Activated CD4-positive, alpha-beta T cell treated with anti-CD3 and anti-CD28 coated beads for 4 hours (primary cell): ENCODE measurements at places on chromosomes 6 and 20.
A peak's percentile ranks its signal among the peaks of the same experiment; 100 is the strongest.

- no peak for DNase-seq
Measured at GRCh38 chr6:163945808-163946207, 531.3 kb downstream of the QKI start.

- DNase-seq, result no peak
Measured at GRCh38 chr6:47603995-47604394, 94.4 kb upstream of the ADGRF4 start.

GRCh38 chr6:132937466-132937906 lies 123.1 kb downstream of the RPS12 start:
- no peak for DNase-seq

DNA sequence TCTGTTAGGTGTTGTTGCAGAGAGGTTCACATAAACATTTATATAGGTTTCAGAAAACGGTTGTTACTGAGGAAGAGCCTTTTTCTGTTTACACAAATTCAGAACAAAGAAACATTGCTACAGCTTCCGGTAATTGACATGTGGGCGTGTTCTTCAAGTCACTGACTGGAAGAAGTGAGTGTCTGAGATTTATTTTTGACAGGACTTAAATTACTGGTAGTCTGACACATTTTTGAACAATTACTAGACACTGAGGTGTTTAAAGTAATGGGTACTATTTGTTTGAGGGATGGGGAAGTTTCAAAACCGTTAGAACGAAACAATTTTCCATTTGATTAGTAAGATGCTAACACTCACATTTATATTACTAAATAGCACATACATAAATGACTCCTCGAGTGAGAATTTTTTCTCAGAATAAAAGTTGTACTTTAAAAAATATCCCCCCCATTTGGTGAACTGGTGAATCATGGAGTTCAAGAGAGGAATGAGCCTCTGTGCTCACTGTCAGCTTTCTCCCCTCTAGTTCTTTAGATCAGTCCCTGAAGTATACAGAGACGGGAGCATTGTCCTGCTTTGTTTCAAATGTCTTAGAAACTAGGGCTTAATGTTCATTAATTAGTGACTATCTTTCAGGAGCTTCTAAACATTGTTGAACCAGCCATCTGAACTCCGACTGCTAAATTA lies 98.7 kb downstream of the TSHZ2 start:
- DNase-seq, result peak; percentile 54

- DNase-seq, result no peak
Measured at GRCh38 chr6:163576114-163576513, 161.6 kb downstream of the QKI start.

GRCh38 chr20:38230253-38230551 lies 30.3 kb downstream of the KIAA1755 start:
- DNase-seq, result no peak

DNA sequence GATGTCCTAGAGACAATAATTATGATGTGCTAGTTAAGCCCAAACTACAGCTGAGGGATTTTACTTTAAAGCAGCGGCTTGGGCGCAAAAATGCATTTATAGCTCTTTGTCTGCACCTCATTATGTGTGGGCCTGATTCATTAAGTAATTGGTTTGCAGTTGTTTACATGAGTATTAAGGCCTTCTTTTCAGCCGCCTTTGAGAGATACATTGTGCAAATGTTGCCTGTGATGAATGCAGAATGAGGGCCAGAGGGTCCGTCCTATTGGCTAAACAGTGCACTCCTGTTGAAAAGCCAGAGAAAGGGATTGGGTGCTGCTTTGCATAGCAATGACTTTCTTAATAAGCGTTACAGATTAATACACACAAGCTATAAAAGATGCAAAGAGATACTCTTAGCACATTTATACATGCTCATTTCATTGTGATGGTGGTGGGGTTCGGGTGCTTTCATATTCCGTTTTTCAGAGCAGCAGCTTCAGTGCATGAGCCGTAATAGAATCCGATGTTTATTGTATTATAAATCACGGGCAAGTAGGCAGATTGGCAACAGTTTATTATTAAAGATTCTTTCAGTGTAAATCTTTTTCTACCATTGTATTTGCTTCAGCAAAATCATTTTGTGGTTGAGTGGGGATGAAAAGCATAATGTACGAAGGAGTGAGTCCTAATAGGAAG lies 68.2 kb upstream of the XRN2 start:
- DNase-seq, result no peak

GRCh38 chr20:56417911-56418310 lies 5.9 kb downstream of the CASS4 start:
- no peak for DNase-seq

GRCh38 chr6:46876126-46876525 lies 45.6 kb downstream of the ADGRF5 start:
- no peak for DNase-seq

- no peak for DNase-seq
Measured at GRCh38 chr20:43913291-43914025, 1.2 kb upstream of the TOX2 start.

DNA sequence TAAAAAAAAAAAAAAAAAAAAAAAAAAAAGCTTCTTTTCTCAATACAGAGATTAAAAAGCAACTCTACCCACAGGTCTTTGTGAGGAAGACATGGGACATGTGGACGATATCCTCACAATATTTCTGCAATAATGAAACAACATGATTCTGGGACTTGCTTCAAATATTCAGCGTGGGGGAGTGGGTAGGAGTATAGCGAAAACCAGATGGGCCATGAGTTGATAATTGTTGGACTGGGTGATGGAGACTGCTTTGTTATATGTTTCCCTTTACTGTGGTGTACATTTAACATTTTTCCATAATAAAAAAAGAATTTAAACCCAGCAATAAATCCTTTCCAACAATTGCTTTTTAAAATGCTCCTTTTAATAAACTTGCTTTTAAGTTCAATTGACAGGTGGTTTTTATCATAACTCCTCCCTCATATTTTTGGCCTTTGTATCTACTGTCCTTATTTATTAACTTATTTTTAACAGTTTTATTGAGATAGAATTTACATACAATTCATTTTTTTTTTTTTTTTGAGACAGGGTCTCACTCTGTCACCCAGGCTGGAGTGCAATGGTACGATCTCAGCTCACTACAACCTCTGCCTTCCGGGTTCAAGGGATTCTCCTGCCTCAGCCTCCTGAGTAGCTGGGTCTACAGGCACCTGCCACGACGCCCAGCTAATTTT lies 40.4 kb upstream of the ARFGEF2 start:
- no peak for DNase-seq

GRCh38 chr6:159359581-159360297 lies 190.5 kb downstream of the FNDC1 start:
- no peak for DNase-seq

GRCh38 chr6:116008470-116009243 lies 52.0 kb downstream of the FRK start:
- no peak for DNase-seq

DNA sequence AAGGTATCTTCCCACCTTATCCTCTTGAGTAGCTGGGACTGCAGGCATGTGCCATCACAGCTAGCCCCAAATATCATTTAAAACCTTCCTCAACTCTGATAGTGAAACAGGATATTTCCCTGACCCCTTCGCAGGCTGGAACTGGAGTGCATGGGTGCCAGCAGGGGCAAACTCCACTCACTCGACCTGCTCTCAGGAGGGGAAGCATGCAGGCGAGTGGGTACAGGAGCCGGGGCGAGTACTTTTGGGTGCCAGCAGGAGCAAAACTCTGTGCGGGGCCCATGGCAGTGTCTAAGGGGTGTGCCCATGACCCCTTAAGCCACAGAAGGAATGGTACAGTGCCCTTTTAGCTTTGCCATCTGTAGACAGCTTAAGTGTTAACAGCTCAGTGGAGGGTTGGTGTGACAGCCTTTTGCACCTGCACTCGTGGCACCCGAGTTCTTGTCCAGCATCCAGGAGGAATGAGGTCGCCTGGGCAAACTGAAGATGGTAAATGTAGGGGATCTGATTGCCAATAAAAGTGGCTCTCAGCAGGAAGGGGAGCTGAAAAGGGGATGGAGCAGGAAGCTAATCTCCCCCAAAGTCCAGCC lies 155.1 kb downstream of the CDK19 start:
- no peak for DNase-seq

GRCh38 chr6:129179283-129179682 lies 296.3 kb downstream of the LAMA2 start:
- no peak for DNase-seq

- no peak for DNase-seq
Measured at GRCh38 chr6:155628306-155628705, 172.7 kb upstream of the NOX3 start.

GRCh38 chr6:14635934-14636591 lies 518.5 kb downstream of the CD83 start:
- DNase-seq, result no peak

DNA sequence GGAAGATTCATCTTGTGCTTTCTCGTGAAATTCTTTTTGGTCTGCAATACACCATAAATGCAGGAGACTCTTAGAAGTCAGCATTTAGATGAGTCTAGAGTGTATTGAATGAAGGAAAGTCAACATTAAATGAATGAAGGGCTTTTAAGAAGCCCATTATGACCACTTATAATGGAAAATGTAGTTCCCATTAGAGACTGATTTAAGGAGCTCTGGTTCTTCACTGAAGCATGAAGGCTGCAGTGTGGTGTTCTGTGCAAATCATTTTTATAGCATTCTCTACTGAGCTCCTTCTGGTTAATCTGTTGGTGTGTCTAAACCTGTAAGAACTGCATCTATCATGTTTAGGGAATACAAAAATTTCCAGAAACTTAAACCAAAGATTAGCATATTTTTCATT lies 19.7 kb downstream of the NCOA7 start:
- no peak for DNase-seq

- no peak for DNase-seq
Measured at GRCh38 chr6:83517500-83517899, 5.2 kb downstream of the PRSS35 start.

- no peak for DNase-seq
Measured at GRCh38 chr6:111723412-111723970, 117.8 kb upstream of the TRAF3IP2 start.

- DNase-seq, result no peak
Measured at GRCh38 chr6:72272958-72273357, 348.9 kb upstream of the KCNQ5 start.

DNA sequence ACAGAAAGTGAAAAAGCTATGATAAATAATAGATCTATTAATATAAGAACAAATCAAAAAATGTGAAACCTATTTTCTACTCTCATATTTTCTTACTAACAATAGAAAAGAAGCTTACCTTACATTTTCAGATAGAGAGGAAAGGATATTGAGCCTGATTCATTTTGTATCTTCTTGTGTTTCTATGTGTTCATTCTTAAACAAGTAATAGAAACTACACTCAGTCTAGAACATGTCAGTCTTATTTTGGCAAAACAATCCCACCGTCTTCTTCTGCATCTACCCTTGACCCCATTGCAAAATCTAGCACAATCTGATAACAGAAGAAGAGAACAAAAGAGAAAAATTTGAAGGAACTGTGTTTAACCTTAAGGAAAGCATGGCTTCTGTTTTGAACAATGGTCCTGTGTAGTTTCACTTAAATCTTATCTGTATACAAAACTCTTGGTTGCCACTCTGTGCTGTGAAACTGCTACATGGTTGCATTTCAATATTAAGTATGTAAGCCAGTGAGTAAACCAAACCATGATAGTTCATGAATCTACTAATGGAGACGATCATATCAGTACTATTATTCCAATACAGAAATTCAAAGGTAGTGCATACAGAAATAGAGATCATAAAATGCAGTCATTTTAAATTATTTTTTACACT lies 69.5 kb upstream of the LGSN start:
- no peak for DNase-seq

GRCh38 chr6:110746680-110747079 lies 68.6 kb downstream of the CDK19 start:
- DNase-seq, result no peak

DNA sequence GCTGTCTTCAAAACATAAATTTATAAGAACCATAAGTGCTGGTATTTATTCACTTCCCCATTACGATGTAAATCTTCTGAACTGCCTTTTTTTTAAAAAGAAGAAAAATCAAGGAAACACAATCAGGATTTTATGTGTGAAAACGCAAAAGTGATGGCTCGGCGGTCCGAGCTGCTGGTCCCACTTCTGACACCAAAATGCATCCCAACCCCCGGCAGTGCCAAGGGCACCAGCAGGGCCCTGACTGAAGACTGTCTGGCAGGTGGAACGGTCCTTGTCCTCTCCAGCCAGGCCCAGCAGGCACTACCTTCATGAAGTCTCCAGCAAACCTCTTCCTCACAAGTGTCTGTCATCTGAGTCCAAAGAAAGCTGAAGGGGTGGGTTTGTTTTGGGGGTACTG lies 41.2 kb downstream of the TBC1D7 start:
- no peak for DNase-seq

GRCh38 chr20:58993332-58994248 lies 12.5 kb downstream of the NELFCD start:
- no peak for DNase-seq

- no peak for DNase-seq
Measured at GRCh38 chr20:20368418-20369249, 730 bp downstream of the INSM1 start.

GRCh38 chr6:136886091-136886490 lies 36.0 kb upstream of the SLC35D3 start:
- no peak for DNase-seq
